ENCODE measurements at places on chromosomes 11 and 22.

- DNase-seq, result no peak
Measured at GRCh38 chr11:98657711-98658110, 363.0 kb upstream of the CNTN5 start.

- DNase-seq, result no peak
Measured at GRCh38 chr11:73750228-73750627, 10.6 kb downstream of the RAB6A start.

GRCh38 chr11:124892146-124892545 is 5.5 kb downstream of the ROBO4 start:
- no peak for DNase-seq

DNA sequence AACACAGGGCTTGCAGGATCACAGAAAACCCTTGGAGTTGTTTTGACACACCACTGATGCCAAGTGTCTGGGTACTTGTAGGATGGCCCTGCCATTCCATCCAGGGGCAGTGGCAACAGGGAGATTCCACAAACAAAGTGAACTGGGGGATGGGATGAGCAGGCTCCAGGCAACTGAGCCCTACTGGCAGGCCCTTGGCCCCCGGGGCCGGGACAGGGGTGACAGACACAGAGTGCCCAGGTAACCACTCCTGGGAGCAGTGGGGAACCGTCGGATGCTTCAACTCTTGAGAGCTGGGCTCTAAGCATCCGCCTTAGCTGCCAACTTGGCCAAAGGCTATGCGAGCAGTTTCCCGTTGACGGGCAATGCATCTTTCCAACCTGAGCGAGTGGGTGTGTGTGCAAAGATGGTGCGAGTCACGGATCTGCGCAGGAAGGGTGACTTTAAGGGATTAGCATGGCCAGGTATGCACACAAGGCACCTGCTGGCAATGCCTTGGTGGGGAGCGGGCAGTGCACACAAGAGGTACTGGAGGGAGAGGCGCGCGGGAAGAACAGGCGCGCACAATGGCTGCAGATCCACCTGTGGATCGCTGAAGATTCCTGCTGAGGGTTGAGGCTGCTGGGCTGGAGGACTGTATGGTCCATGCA is 83.1 kb upstream of the PRODH start:
- DNase-seq, result no peak

GRCh38 chr11:72241291-72241781 is 2.6 kb downstream of the PHOX2A start:
- no peak for DNase-seq

- DNase-seq, result no peak
Measured at GRCh38 chr22:30185129-30185528, 61.4 kb downstream of the LIF start.

DNA sequence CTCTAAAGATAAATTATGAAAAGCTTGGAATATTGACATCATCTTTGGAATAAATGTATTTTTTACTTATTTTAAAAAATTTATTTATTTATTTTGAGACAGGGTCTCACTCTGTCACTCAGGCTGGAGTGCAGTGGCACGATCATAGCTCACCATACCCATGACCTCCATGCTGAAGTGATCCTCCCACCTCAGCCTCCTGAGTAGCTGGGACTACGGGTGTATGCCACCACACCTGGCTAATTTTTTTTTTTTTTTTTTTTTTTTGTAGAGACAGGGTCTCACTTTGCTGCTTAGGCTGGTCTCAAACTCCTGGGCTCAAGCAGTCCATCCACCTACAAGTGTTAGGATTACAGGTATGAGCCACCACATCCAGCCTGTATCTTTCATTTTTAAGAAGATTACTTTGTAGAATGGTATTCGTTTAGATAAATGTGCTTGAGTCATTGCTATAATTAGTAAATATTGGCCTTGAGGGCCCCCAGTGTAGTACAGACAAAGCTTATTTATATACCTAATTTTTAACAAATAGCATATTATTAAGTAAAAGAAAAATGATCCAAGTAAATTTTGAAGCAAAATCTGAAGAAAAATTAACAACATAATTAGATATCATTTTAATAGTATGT is 8.5 kb downstream of the SWAP70 start:
- no peak for DNase-seq

DNA sequence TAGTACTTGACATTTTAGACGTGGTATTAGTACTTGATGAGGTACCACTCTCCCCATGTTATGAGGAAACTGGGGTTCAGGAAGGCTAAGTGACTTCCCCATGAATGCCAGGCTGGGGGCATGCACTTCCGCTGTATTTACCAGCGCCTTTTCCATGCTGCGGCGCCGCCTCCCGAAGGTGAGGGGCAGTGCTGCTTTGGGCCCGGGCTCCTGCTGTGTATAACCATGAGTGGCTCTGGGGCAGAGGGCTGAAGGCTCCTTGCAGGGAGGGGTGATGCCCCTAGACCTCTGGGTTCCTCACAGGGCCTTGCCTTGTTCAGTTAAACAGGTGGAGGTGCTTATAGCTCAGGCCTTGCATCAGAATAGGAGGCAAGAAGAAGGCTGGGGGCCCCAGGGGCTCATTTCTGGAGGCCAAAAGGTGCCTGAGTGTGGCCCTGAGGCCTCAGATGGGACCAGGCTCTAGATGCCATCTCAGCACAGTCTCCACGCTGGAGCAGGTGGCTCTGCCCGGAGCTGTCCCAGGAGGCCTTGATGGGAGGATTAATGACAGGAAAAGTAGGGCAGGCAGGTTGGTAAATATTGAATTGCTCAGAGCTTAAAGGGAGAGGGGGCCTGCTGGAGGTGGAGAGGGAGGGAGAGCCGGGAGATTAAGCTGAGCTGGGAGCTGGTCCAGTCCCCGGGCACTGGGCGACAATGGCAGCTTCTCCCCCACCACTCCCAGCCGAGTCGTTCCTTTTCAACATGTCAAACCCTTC is 129.6 kb downstream of the CEP164 start:
- peak; percentile 69 for DNase-seq

DNA sequence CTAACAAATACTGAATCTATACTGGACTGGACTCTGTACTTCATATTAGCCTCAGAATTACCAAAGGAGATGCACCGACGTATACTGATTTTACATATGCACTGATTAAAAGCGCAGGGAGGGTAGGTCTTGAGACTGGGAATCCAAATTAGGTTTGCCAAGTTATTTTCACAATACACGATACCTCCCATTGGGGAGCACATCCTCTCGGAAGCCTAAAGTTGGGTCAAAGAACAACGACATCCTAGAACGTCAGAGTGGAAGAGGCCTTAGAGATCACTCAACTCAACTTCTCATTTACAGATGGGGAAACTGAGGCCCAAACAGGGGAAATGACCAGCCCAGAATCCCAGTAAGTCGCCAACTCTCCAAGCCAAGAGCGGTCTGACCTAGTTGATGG is 626 bp downstream of the DNAL4 start:
- DNase-seq, result no peak

DNA sequence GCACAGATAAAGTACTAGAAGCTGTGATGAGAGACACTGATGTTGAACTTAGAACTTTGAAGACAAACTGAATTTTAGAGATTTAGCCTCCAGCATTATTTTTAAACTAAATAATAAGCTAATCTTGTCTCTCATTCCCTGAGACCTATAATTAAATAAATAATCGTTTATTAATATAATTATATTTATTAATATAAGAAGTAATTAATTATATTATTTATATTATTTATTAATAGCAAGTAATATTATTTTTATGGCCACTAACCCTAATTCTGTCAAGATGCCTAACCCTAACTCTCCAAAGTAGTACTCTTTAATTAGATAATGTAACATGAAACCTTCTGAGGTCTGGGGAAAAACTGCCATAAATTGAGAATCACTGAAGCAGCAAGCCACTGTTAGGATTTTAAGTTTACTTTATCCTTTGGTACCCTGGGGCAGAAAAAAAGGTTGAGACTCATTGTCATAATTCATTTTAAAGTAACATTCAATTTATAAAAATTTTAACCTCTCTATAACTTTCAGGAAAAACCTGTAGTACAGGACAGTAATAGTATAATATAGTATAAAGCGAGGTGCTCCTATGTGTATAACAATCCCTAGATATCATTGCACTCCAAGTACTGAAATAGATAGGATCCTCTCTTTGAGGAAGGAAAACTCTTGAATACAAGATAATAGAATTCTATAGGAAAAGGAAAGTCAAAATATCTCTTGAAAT is 85.4 kb downstream of the TTC28 start:
- DNase-seq, result no peak

- no peak for DNase-seq
Measured at GRCh38 chr22:44669561-44669976, 32.4 kb upstream of the PRR5 start.

GRCh38 chr11:1863352-1864216 is 10.7 kb downstream of the LSP1 start:
- no peak for DNase-seq

All from NCI-H1930 (cell line).